SK-N-SH treated with all-trans-retinoic acid at 6 μM for 48 hours (cell line): ENCODE measurements at places on chromosomes 3 and 15.

DNA sequence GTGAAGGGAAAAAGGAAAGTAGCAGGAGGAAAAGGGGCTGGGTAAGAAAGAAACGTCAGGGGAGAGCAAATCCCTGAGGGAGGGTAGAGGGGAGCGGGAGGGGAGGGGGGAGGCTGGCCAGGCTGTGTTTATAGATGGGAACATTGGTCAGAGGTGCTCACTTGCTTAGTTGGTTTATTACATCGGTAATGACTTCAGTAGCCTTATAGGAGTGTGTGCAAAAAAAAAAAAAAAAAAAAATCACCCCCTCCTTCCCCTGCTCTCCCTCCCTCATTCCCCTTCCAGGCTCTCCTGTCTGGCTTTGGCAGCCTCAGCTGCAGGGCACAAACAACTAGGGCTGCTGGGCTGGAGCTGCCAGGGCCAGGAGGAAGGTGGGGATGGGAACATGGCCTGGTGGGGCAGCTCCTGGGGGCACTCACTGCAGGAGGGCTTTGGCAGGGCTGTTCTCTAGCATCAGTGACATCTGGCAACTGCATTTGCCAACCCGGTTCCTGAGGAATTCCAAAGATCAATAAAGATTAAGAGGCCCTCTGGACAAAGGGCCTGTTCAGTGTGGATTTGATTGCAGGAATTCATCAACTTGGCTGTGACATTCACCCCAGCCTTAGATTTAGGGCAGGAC, 334.5 kb upstream of the FRG2C start:
- ATAC-seq: peak; percentile 26; the same call in 1 of the 3 replicates

- no peak for ATAC-seq
These were observed 19.1 kb downstream of the CHRM5 start for GRCh38 chr15:33987444-33987843.

DNA sequence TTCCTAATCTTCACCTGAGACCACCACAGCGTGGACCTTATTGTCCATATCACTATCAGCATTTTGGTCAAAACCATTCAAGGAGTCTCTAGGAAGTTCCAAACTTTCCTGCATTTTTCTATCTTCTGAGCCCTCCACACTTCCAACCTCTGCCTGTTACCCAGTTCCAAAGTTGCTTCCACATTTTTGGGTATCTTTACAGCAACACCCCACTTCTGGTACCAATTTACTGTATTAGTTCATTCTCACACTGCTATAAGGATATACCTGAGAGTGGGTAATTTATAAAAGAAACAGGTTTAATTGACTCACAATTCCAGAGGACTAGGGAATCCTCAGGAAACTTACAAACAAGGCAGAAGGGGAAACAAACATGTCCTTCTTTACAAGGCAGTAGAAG, 103.3 kb upstream of the CBLB start:
- no peak for ATAC-seq

GRCh38 chr15:70584441-70584837, 178.9 kb downstream of the UACA start:
- no peak for ATAC-seq

DNA sequence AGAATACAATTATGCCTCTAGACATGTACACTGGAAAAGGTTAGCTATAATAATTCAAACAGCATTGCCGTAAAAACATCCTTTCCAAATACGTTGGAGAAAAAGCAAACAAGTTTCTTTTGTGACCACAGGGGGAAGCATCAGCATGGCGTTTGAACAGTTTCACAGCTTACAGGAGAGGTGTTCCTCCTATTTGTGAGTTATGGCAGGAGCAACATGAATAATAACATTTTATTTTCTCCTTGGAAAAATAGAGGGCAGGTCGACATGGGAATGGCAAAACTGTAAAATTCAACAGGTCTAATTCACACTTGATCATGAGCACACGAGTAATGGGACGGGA, 39.7 kb upstream of the GADL1 start:
- peak; percentile 59; the same call in 2 of the 3 replicates for ATAC-seq

GRCh38 chr3:48112813-48113212, 75.4 kb downstream of the CDC25A start:
- ATAC-seq: peak; percentile 36; the same call in 1 of the 3 replicates

DNA sequence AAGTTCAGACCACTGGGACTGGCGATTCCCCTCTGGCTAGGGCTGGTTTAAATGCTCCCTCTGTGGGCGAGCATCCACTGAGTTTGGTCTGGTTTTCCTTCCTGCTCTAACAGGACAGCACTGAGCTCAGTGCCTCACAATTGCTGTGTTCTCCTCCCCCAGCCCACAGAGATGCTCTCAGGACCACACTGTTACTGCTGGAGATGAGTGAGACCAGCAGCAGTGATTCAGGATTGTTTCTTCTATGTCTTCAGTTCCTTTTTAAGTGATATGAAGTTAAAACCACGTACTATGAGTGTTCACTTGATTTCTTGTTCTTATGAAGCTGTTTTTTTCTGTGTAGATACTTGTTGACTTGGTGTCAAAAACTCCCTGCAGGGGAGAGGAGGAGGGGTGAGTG, 180.4 kb upstream of the COL8A1 start:
- no peak for ATAC-seq

- no peak for ATAC-seq
These were observed 272.0 kb downstream of the KLF13 start for GRCh38 chr15:31598620-31599019.

- ATAC-seq: no peak
These were observed 27.2 kb upstream of the TMEM158 start for GRCh38 chr3:45253316-45253715.

DNA sequence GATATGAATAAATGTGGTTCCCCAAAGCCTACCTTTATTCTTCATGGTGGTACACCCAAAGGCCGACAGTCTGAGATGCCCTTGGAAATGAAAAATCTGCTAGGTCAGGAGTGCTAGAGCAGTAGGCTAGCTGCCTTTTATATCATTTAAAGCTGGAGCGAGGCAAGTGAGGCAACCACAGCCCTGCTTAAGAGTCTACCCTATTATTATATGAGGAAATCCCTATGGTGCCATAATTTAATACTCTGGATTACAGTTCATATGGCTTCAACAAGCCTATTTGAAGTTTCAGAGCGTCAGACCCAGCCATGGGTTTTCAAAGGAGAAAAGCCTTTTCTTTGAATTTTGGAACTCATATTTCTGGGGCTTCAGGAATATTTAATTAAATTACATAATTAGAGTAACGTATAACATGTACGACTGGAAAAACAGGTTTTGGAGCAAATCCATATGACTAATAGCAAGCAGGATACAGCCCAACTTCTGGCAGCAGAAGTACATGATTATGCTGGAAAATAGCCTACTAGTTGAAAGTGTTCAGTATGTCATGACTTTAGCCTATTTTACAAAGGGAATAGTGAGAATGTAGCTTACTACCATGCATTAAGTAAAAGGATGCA, 18.0 kb upstream of the SLTM start:
- peak; percentile 92 for ATAC-seq

DNA sequence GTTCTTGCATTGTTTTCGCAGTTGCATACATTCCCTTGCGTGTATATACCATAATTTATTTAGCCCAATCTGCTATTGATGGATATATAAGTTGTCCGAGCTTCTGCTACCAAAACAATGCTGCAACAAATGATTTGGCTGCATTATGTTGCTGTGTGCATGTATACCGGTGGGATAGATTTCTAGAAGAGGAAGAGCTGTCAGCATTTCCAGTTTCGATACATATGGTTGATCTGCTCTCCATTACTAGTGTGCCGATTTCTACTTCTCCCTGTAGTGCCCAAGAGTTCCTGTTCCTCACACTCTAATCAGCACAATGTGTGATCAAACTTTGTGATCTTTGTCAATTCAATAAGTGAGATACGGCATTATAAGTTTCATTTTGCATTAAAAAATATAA, 92.8 kb upstream of the NMNAT3 start:
- ATAC-seq: no peak

DNA sequence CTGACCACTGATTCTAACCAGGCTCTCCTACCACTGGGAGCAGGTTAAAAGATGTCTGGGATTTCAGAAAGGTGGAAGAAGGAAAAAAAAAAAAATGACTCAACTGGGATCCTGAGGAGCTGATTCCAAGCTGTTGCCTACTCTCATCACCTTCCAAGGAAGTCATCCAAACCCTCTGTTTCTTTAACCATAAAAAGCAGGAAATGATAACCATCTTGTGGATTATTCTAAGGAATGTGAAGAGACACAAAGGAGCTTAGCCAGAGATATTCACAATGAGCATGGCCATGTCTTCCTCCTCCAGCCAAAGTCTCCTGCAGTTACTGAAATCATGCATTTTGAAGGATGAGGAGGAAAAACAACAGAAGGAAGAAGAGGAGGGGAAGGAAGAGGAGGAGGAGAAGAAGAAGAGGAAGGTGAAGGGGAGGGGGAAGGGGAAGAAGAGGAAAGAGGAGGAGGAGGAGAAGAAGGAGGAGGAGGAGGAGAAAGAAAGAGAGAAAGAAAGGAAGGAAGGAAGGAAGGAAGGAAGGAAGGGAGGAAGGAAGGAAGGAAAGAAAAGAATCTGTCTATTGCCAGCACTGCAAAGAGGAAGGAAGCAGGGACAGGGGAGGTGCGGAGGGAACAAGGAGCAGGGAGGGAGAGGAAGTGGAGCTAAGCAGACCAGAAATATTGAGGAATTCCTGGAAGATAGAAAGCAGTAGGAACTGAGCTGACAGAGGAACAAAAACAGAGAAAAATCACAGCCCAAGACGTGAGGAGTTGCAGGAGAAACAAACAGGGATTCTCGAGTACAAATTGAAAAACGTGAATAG, 229.2 kb downstream of the UACA start:
- peak; percentile 25; the same call in 1 of the 3 replicates for ATAC-seq

- peak; percentile 48 for ATAC-seq
These were observed 25.3 kb downstream of the FBLN2 start for GRCh38 chr3:13574083-13574797.

GRCh38 chr3:144529566-144529965, 557.9 kb downstream of the DIPK2A start:
- ATAC-seq: no peak

DNA sequence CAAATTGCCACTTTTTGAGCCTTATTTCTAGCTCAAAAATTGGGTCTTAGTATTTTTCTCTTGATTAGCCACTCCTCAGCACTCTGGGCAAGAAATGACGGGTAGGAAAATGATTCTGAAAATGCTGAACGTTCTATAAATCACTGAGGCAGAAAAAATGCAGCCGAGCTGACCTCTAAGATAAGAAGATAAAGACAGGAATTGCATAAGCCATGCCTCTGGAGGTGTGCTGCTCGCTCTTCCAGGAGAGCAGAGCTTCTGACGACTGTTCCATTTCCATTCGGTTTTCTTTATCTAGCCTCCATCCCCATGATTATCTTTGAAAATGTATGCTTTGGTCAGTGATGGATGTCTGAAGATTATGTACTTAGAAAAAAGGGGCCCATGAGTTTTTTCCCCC, 558.8 kb upstream of the ADAMTS9 start:
- ATAC-seq: no peak

DNA sequence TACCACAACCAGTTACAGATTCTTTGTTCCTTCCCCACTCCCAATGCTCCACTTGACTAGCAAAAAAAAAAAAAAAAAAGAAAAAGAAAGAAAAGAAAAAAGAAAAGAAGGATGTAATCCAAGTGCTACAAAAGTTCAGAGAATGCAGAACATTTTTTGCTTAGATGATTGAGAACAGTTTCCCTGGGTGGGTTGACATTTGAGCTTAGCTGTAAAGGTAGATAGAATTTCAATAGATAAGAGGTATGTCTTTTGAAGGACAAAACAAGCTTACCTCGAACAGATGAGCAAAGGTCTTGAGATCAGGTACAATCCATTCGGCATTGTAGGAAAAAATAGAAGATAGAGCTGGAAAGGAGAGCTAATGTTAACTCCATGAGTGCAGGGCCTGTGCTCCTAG, 344.6 kb upstream of the NECTIN3 start:
- no peak for ATAC-seq

DNA sequence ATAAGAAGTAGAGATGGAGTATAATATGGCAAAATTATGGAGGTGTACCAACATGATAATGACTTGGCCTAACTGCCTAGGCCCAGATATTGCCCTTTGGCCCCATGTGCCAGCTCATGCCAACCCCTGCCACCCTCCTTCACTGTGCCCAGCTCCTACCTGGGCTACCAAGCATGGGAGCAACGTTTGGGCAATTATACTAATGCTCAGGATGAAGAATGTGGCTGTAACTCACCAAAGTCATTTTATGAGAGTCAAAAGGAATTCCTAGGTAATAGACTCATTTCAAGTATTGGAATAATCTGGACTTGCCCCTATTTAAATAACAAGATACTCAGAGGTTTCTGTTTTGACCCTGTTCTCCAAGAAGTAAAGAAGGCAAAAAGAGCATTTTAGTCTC, 240.2 kb upstream of the IL12A start:
- no peak for ATAC-seq

GRCh38 chr3:49812916-49813496, 747 bp downstream of the UBA7 start:
- ATAC-seq: no peak; the same call in none of the 3 replicates

GRCh38 chr15:70528270-70528706, 235.1 kb downstream of the UACA start:
- no peak for ATAC-seq

- peak; percentile 31; the same call in 1 of the 3 replicates for ATAC-seq
These were observed 6.6 kb downstream of the STIMATE start for GRCh38 chr3:52890735-52891134.

DNA sequence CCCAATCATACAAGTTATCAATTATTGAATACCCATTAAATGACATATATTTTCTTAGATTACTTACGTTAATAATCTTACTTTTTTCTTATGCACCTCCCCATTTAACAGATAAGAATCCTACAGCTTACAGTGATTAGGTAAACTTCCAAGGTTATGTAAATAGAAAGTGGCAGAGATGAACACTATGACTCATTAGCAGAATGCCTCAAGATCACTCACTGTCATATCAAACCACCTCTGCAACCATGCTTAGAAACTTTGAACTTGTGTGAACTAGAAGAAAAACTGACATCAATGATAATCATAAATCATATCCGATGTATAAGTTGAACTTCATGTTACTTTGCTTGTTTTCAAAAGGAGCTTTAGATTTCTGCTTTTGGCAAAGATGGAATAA, 911.6 kb upstream of the ARPP21 start:
- ATAC-seq: no peak

- peak; percentile 26; the same call in 1 of the 3 replicates for ATAC-seq
These were observed 193.8 kb upstream of the TLE3 start for GRCh38 chr15:70291305-70292075.

- ATAC-seq: no peak
These were observed 49.9 kb downstream of the ALDH1A2 start for GRCh38 chr15:58015565-58015964.

GRCh38 chr3:113147681-113148261, 63.6 kb upstream of the BOC start:
- peak; percentile 77 for ATAC-seq

GRCh38 chr3:85081191-85081906, 122.6 kb downstream of the CADM2 start:
- no peak for ATAC-seq
